ENCODE measurements at places on chromosomes 2 and 18. TPM values are rescaled to one million over a fixed set of nuclear protein-coding genes. Genes with fewer than 3 reads are reported as not detected.
A peak's percentile ranks its signal among the peaks of the same experiment; 100 is the strongest.

The CWC22 gene
- total RNA-seq = 16.1 TPM

The MAP2 gene
- total RNA-seq = not detected

The ADGRF3 gene
- total RNA-seq = 2.1 TPM

The ICA1L gene
- 10.4 TPM for total RNA-seq

The OSBPL1A gene
- 1.2 TPM for total RNA-seq

The MAP3K19 gene
- total RNA-seq = not detected

The ARHGAP25 gene
- 180 TPM for total RNA-seq

The DSG4 gene
- not detected for total RNA-seq

The AFF3 gene
- total RNA-seq = 9.6 TPM

The FOXD4L1 gene
- not detected for total RNA-seq

The RGPD8 gene
- total RNA-seq = 30.7 TPM

The ANKRD12 gene
- 141 TPM for total RNA-seq

The OTOS gene
- total RNA-seq = not detected

The PROKR1 gene
- total RNA-seq = not detected

GRCh38 chr18:11987527-11987926, 6.2 kb downstream of the IMPA2 start:
- no peak for DNase-seq

GRCh38 chr2:127165539-127165935, 54.6 kb downstream of the CYP27C1 start:
- DNase-seq = no peak

GRCh38 chr2:153028626-153029025, 310.2 kb downstream of the ARL6IP6 start:
- no peak for DNase-seq

DNA sequence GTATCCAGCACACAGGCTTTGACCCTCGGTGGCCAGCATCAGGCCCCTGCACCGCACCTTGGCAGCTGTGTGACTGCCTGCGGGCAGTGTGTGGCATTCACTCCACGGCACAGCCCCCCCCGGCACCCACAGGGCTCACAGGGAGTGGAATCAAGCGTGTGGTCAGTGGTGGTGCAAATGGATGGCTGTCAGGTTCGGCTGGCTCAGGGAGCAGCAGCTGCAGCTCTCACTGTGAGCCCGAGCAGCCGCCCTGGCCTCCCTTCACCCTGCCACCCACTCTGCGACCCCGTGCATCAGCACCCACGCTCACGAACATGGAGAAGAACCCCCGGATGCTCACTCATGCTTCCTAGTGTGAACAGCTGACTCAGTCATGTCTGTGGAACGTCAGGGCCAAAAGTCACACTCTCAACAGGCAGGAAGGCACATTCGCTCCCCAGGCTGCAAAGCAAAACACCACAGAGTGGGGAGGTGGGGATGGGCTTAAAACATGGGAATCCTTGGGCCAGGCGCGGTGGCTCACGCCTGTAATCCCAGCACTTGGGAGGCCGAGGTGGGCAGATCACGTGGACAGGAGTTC, 41.5 kb upstream of the GPC1 start:
- DNase-seq = no peak

- DNase-seq = peak; percentile 58
These were observed 41.8 kb downstream of the TGFBRAP1 start for GRCh38 chr2:105287692-105288091.

DNA sequence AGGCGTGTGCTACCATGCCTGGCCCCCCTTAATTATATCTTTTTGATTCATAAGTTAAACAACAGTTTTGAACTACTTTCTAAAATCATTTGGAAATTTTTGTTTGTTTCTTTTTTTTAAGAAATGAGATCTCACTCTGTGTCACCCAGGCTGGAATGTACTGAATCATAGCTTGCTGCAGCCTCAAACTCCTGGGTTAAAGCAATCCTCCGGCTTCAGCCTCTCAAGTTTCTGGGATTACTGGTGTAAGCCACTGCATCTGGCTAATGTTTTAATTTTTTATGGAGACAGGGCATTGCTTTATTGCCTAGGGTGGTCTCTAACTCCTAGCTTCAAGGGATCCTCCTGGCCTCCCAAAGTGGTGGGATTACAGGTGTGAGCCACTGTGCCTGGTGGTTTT, 71.5 kb downstream of the BABAM2 start:
- DNase-seq = no peak

DNA sequence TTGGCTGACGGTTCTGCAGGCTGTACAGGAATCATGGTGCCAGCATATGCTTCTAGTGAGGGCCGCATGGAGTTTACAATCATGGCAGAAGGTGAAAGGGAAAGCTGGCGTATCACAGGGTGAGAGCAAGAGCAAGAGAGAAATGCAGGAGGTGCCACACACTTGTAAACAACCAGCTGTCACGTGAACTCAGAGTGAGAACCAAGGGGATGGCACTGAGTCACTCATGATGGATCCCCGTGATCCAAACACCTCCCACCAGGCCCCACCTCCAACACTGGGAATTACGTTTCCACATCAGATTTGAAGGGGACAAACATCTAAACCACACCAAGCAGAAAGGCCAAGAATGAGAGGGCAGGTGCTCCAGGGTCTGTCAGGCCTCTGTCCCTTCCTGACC, 185.0 kb upstream of the PID1 start:
- no peak for DNase-seq

GRCh38 chr18:63562284-63562683, 20.1 kb downstream of the SERPINB12 start:
- DNase-seq = no peak

DNA sequence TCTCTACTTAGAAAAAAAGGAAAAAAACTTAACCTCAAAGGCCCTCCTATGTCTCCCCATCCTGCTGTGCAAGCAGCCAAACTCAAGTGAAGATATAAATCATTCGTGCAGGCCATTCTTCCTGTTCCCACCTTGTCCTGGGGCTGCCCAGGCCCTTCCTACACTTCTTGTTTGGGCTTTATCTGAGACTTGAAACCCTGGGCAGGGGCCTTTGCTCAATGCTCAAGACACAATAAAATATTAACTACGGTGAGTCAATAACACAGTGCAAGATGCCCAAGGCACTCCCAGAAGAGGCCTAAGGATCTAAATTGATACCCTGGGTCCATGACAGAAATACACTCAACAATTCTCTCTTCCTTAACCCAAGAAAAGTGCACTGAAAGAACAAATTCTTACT, 67.6 kb downstream of the TBC1D8 start:
- no peak for DNase-seq

DNA sequence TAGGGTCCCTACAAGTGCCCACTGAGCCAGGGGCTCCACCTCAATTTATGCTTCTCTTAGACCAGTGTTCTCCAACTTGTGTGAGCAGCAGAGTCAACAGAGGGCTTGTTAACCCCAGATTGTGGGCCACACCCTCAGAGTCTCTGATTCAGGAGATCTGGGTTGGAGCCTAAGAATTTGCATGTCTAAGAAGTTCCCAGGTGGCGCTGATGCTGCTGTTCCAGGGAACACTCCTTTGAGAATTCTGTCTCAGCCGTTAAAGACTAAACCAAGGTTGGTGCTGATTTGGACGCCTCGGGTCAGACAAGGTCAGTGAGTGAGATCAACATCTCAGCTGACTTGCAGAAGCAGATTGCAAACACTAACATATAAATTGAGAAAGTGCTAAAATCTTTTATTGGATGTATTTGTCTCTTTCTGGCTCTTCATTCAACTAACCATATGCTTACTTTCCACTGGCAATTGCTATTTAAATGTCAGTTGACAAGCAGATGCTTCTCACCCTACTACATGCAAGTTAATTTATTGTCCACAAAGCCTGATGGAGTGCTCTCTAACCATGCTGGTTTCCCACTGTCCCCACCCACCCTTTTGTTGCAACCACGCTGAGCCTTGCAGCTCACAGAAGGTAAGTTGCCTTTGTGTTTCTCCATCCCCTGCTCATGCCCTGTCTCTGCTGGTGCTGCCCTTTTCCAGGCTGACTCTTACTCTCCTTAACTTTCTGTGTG, 31.5 kb downstream of the LYPD1 start:
- no peak for DNase-seq

GRCh38 chr2:54814389-54815147, 91.1 kb downstream of the EML6 start:
- no peak for DNase-seq

- DNase-seq = no peak
These were observed 394 bp downstream of the SCYGR3 start for GRCh38 chr2:227614246-227614645.

DNA sequence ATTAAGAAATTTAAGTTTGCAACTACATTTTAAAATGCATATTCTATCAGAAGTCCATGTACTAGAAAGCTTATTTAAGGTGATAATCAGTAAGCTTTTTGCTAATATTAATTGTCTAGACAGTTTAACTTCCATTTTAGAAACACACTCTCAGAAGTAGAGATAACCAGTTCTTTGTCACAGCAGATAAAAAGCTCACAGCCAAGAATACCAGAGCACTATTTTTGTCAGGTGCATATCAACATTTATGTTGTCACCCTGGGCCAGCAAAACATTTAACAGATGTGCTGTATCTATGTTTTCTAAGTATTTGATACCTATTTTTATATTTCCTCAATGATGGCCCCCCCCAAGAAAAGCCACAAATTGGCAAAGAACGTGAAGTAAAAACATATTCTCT, 192.6 kb downstream of the ERBB4 start:
- no peak for DNase-seq

- DNase-seq = no peak
These were observed 67.1 kb downstream of the ITGB1BP1 start for GRCh38 chr2:9356261-9356660.

DNA sequence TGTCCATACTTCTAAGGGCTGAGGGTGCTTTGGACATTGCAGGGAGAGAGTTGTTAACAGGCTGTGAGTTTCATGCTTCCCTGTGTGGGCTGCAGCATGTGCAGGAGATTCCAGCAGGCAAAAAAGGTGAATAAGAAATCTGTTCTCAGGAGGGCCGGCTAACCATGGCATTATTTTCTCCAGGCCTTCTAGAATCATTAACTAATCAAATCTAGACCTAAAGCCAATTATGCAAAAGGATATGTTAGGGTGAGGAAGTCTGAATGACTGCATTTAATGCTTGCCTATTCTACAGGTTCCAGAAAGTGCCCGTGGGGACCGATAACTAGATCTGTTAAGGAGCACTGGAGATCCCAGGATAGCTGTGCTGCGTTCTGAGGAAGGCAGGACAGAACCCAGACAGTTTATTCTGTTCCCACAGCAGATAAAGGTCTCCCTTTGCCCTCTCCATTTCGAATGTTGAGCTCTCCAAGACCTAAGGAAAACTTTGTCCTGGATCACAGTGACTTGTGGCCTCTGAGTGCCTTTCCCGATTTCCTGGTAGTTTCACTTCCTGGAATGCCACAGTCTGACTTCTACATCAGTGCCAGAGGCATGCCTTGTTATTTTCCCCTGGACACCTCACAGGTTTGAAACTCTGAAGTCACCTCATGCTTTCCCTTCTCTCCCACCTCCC, 50.0 kb upstream of the ZFP36L2 start:
- DNase-seq = no peak

DNA sequence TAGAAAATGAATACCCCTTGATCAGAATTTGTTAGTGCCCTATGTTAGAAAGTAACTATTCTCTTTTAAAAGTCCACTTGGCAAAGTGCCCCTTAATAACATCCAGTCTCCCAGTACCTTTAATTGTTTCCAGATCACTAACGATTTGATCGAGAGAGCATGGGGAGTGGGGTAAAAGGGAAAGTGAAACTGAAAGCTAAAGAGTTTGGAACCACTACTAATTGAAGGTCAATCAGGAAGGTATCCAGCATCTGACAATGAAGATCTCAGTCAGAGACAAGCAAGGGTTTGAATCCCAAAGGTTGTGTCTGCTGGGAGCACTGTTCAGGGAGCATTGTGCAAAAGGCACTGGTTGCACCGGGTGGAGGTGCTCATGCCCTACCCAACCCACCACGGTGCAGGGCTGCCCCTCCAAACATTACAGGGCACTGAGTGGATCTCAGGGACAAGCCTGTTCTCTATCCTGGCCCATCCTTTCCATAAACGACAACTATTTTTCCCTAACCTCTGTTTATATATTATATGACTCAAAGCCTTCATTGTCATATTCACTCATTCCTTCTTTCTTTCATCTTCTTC, 14.6 kb upstream of the RIT2 start:
- no peak for DNase-seq

- no peak for DNase-seq
These were observed 576.8 kb downstream of the SATB2 start for GRCh38 chr2:198880986-198881385.

DNA sequence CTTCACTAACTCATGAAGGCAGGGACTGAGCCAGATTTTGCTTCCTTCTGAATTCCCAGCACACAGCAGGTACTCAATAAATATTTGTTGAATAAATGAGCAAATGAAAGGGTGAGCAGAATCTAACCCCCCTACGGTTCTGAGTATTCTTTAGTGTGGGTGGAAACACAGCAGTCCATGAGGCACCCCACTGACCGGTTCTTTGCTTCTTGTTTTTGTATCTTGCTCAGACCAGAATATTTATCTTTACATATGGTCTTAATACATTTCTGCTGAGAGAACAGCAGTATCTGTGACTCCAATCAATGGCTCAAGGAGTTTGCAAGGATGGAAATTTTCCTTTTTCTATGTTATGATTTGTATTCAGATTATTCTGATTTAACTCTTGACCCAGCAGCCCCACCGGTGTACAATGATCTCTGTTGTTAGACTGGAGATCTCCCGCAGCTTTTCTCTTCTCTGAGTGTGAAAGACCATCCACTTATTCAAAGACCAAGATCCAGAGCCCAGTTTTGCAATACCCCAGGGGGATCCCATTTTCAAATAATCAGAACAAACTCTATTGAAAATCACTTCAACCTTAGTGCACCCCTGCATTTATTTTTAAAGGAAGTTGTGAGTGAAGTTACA, 506.5 kb upstream of the TNP1 start:
- DNase-seq = no peak

- DNase-seq = no peak
These were observed 107.7 kb upstream of the CDC42EP3 start for GRCh38 chr2:37779139-37779538.
